ENCODE measurements at places on chromosomes 6 and 20.

- no peak for DNase-seq
Observed at GRCh38 chr20:36773107-36773596, 411 bp downstream of the DSN1 start.

DNA sequence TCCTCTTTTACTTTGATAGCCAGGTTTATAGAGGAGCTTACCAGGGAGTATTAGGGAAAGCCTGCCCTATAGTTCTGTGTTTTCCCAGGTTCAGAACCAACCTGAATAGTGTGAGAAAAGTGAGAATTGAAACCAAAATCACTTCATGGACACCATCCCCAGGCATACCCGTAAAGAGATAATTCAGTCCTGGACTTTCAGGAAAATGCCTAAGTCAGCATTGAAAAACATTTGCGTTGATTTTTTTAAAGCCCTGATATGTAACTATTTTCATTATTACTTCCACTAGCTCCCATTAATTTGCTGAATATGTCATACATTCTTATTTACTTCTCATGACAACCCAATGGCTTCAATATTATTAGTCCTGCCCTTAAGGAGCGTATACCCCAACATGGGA, 77.4 kb upstream of the TCF21 start:
- DNase-seq, result no peak

- DNase-seq, result no peak
Observed at GRCh38 chr6:104527761-104528415, 331.8 kb downstream of the HACE1 start.

GRCh38 chr6:36610956-36611336, 16.8 kb downstream of the SRSF3 start:
- DNase-seq, result no peak

GRCh38 chr6:141719476-141719875, 413.2 kb upstream of the GJE1 start:
- no peak for DNase-seq

DNA sequence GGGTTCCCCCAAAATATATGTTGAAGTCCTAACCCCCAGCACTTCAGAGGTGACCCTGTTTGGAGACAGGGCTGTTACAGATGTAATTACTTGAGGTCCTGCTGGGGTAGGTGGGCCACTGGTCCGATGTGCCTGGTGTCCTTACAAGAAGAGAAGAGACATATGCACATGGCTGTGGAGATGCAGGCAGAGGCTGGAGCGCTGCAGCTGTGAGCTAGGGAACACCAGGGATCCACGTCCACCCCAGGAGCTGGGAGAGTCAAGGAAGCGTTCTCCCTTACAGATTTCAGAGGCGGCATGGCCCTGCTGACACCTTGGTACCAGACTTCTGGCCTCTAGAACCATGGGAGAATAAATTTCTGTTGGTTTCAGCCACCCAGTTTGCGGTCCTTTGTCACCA, 11.7 kb upstream of the SLC22A2 start:
- DNase-seq, result no peak

- no peak for DNase-seq
Observed at GRCh38 chr6:151847064-151847463, 39.6 kb downstream of the ESR1 start.

DNA sequence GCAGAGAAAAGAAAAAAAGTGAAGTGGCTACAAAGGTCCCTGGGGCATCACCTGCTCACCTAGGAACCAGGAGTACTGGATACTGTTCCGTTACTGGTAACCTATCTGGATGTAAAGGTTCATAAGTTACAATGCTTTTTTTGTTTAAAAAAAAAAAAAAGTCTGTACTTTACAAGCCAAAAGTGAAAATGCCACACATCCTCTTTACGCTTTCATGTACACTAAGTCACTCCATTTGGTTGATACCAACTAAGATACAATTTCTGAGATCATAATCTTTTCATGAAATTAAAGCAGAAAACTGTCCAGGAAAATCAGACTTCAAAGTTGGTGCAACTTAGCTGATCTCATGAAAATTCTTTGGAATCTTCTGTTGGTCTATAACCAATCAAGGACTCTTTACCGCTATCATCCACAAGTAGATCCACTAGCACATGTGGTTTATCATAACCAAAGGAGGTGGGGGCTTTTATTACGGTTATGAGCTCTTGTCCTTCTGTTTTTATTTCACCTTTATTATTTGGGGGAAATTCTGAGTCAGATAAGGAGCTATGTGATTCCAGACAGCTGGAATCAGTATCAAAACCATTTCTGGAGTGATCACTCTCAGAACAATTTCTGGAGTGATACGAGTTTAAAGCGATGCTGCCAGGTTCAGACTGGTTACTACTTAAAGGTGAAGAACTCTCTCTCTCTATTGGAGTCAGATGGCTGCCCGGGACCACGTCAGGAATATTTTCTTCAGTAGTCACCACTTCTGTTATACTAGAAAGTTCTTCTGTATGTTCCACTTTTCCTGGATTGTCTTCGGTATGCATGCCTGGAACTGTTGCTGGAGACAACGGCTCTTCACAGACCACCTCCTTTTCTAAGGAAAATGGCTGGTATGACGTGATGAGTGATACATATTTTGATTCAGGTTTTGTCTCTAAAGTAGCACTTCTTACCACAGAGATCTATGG, 21.2 kb downstream of the IFNGR1 start:
- DNase-seq, result no peak
